ENCODE measurements at places on chromosomes 2 and 18. TPM values are rescaled to one million over a fixed set of nuclear protein-coding genes. Genes with fewer than 3 reads are reported as not detected.
A peak's percentile ranks its signal among the peaks of the same experiment; 100 is the strongest.

DNAJC5G gene
- total RNA-seq, result not detected

DNA sequence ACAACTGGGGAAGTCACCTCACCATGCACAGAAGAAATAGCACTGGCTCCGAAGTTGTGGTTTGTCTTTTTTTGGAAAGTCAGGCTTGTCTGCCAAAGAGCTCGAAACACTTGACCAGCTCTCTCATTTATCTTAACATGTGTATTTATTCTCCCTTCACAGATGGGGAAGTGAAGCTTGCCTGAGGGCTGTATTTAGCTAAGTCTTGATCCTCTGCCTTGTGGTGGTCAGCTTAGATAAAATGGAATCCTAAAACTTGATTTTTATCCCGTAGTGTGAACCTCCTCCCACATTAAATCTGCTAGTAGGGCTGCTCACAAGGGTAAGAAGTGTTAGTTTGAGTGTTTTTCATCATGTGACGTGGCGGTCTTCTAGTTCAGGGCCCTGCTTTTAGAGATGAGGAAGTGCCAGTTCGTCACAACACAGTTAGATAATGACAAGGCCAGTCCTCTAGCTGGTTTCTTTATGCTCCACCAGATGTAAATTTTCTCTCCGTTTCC, 89.7 kb downstream of the TMEM247 start:
- DNase-seq, result peak; percentile 84

DNA sequence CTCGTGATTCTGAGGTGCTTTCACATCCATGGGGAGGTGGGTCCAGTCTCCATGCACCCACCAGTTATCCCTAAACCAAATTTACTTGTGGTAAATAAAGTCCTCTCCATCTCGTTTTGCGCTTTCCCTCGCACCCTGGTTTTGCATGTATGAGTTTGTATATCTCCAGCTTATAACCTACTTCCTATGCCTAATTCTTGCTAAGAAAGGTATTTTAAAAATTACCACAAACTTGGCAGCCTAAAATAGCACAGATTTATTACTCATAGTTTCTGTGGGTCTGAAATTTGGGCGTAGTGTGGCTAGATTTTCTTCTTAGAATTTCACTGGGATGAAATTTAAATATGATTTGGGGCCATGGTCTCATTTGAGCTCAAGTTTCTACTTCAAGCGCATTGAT, 511.5 kb downstream of the NYAP2 start:
- DNase-seq, result no peak

GRCh38 chr2:163984986-163985385, 249.2 kb upstream of the FIGN start:
- no peak for DNase-seq

- DNase-seq, result no peak
These were observed 44.4 kb upstream of the ITPRID2 start for GRCh38 chr2:181847198-181847556.
